Stimulated activated memory B cell treated with anti-CD40 and anti-IgM and Interleukin-4, amounts not matched to agents 10 μg/mL and 1 μg/mL and 100 μg/mL, for 72 hours (primary cell): ENCODE measurements at places on chromosomes 7 and 10.
A peak's percentile ranks its signal among the peaks of the same experiment; 100 is the strongest.

DNA sequence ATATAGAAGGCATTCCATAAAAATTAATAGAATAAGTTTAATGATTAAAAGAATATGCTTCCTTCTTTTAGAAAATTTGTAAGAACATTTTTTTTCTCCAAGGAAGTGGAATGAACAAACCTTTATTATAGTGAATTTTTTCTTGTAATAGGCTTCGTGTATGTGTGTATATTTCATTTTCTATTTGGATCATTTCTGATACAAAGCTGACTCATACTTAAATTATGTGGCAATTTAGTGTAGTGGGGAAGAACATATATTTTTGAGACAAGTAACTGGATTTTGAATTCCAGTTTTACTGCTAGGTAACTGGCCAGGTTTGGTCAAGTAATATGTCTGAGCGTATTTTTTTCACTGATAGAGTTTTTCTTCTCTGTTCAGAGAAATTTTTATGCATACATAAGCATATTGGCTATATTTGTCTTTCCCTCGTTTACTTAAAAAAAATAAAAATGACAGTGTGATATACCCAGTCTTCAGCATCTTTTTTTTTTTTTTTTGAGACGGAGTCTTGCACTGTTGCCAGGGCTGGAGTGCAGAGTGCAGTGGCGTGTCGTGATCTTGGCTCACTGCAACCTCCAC lies 50.8 kb downstream of the CDK13 start:
- no peak for ATAC-seq

GRCh38 chr7:152512706-152513105 lies 76.9 kb upstream of the KMT2C start:
- peak; percentile 69 for ATAC-seq

GRCh38 chr10:113151190-113151666 lies 201.2 kb downstream of the TCF7L2 start:
- no peak for ATAC-seq

DNA sequence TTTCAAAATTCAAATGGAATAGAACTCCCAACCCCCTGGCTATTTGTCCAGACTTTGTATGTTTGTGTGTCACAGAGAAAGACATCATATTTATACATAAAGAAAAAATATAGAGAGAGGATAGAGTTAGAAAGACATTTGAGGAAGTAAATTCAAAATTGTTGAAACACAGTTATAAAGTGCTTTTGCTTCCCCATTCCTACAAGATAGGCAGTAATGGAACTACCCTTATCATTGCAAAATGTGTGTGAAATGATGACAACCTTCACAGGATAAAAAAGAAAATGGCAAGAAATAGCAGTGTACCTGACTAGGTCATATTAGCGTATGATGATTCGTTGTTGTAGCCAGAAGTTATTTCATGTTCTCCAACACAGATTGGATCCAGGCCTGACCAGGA lies 63.1 kb downstream of the FZD1 start:
- ATAC-seq, result peak; percentile 24

DNA sequence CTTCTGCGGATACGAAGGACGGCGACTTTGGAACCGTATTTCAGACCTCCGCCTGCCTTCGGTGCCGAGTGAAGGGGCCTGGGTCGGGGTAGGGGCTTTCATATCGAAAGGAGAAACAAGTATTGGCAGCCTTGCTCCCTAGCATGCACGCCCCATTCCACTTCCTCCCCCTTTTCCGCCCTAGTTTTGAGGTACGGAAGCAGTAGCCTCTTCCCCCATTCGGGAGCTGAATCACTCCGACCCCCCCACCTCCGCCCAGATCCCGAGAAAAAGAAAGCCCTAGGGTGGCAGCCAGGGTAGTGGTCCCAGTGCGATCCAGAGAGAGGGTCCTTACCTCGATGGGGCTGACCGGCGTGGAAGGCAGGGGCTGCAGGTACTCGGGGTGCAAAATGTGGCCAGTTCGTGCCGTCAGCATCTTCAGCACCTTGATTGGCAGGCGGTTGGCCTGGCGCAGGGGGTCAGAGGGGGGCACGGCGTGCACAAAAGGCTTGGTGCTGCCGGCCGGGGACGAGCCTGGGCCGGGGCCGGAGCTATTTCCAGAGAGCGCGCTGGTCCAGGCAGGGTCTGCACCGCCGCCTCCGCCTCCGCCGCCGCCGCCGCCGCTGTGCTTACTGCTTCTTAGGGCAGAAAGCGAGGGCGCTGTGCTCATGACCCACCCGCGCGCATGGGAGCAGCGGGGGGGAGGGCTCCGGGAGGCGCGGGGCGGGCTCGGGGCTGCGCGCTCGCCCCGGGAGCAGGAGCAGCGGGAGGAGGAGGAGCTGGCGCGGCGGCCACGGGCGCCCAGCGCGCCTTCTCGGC lies 594 bp downstream of the ZNF503 start:
- no peak for ATAC-seq

DNA sequence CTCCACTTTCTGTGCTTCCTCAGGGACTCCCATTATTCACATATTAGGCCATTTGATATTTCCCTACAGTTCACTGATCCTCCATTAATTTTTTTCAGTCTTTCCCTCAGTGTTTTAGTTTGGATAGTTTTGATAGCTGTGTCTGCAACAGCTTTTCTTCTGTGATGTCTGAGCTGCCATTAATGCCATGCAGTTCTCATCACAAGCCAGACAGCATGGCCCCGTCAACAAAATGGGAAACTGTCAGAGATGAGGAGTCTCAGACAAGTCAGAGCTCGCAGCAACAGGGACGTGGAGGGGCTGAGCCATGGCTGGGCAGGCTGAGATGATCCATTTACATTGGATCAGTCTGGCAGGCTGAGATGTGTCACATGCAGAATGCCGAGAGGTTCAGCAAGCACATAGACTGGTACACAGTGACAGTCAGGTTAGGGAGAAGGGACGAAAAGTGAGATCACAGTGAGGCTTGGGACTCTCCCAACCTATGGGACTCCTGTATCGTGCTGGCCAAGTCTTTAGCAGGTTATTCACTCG lies 65.4 kb downstream of the NPS start:
- ATAC-seq, result no peak

GRCh38 chr7:133367561-133367960 lies 114.7 kb downstream of the EXOC4 start:
- ATAC-seq, result no peak

GRCh38 chr10:50336140-50336539 lies 84.8 kb upstream of the ASAH2 start:
- ATAC-seq, result no peak

- no peak for ATAC-seq
Measured at GRCh38 chr10:76299501-76299900, 868.1 kb downstream of the LRMDA start.

GRCh38 chr7:74018246-74018895 lies 9.6 kb upstream of the ELN start:
- no peak for ATAC-seq

GRCh38 chr7:69791739-69792138 lies 193.5 kb downstream of the AUTS2 start:
- no peak for ATAC-seq
